ENCODE measurements at places on chromosomes 11 and 22. TPM values are rescaled to one million over a fixed set of nuclear protein-coding genes. Genes with fewer than 3 reads are reported as not detected.

TUBGCP6 gene
- total RNA-seq = 45.2 TPM

APOA4 gene
- not detected for total RNA-seq

RHBDD3 gene
- 16.9 TPM for total RNA-seq

DGCR2 gene
- total RNA-seq = 62.1 TPM

EHD1 gene
- 14.3 TPM for total RNA-seq

- no peak for DNase-seq
- no peaks in the 10 kb centered on the region for H3K27me3 ChIP-seq
- H3K4me3 ChIP-seq = no peak overlapping the region
- no peak overlapping the region for H3K27ac ChIP-seq
- H3K36me3 ChIP-seq = no peaks in the 10 kb centered on the region
- H3K4me1 ChIP-seq = peaks cover 17% of the 10 kb centered on the region
These were observed 48.6 kb downstream of the PISD start for GRCh38 chr22:31613286-31613903.

GRCh38 chr11:130165601-130166456 lies 6.2 kb downstream of the ST14 start:
- no peak overlapping the region for H3K4me3 ChIP-seq
- no peaks in the 10 kb centered on the region for H3K27me3 ChIP-seq
- no peaks in the 10 kb centered on the region for H3K36me3 ChIP-seq
- DNase-seq = no peak

GRCh38 chr11:126533560-126533959 lies 178.1 kb downstream of the ST3GAL4 start:
- no peaks in the 10 kb centered on the region for H3K4me1 ChIP-seq
- no peak overlapping the region for H3K27ac ChIP-seq
- DNase-seq = no peak
- H3K4me3 ChIP-seq = no peak overlapping the region
- H3K36me3 ChIP-seq = no peaks in the 10 kb centered on the region

- H3K4me1 ChIP-seq = peaks cover 36% of the 10 kb centered on the region
- no peak for DNase-seq
- H3K27me3 ChIP-seq = no peaks in the 10 kb centered on the region
- H3K4me3 ChIP-seq = peak overlapping the region; percentile 70
These were observed 709 bp upstream of the ST3GAL4 start for GRCh38 chr11:126354631-126355323.

GRCh38 chr11:61747192-61747966 lies 5.1 kb upstream of the MYRF start:
- DNase-seq = peak; percentile 87
- peaks cover 14% of the 10 kb centered on the region for H3K4me1 ChIP-seq
- no peaks in the 10 kb centered on the region for H3K27me3 ChIP-seq
- no peaks in the 10 kb centered on the region for H3K36me3 ChIP-seq

GRCh38 chr11:15725246-15725645 lies 610.5 kb downstream of the INSC start:
- no peak for DNase-seq
- no peaks in the 10 kb centered on the region for H3K36me3 ChIP-seq
- H3K27me3 ChIP-seq = no peaks in the 10 kb centered on the region
- H3K27ac ChIP-seq = no peak overlapping the region
- H3K4me1 ChIP-seq = no peaks in the 10 kb centered on the region
- no peak overlapping the region for H3K4me3 ChIP-seq

DNA sequence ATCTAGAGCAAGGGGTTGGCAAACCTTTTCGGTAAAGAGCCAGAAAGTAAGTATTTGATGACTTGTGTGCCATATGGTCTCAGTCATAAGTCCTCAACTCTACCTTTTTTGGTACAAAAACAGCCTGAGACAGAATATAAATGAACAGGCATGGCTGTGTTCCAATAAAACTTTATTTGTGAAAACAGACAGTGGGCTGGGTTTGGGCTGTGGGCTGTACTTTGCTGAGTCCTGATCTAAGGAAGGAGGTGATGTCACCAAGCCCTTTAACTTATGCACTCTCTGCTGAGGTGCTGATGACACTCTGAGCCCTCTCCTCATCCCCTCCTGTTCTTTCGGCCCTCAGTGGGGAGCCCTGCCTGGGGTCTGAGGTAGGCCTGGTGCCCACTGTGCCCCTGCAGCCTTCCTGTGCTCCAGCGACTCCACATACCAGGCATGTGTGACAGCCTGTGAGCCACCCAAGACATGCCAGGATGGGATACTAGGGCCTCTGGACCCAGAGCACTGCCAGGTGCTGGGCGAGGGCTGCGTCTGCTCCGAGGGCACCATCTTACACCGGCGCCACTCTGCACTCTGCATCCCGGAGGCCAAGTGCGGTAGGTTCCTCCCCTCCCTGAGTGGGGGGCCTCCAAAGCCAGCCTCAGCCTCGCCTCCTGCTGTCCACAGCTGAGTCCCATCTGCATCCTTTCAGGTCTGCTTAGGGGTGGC lies 85.9 kb upstream of the MYOD1 start:
- H3K4me3 ChIP-seq = no peak overlapping the region
- no peaks in the 10 kb centered on the region for H3K36me3 ChIP-seq
- H3K27me3 ChIP-seq = no peaks in the 10 kb centered on the region

DNA sequence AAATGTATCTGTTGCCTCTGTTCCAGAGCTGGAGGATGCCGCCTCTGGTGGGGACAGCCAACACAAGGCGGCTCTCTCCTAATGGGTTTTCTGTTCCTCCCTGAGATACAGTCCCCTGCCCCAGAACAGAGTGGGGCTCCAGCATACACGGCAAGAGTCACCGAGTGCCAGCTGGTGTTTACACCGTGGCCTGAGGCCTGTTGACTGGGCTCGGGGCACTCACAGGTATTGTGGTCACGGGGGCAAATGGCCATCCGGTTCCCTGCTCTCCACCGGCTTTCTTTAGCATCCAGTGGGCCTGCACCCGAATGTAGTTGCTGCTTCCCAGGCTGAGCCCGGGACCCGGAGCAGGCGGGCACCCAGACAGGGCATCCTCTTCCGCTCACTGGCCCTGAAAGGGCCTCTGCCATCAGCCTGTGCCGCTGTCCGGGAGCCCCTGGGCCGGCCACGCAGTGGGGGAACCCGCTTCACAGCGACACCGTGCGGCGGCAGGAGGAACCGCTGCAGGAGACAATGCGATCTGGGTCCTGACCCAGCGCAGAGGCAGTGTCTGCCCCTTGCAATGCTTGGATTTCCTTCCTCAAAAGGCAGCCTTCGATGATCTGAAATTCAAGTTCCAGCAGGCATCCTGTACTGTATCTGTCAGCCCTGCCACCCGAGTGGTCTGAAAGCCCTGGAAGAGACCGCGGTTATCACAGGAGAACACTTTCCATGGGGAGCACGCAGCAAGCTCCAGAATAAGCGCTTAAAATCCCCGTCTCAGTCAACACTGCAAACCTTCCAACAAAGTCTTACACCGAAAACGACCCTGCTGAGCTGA lies 859 bp upstream of the KRTAP5-5 start:
- H3K27me3 ChIP-seq = no peaks in the 10 kb centered on the region
- no peaks in the 10 kb centered on the region for H3K4me1 ChIP-seq
- H3K36me3 ChIP-seq = no peaks in the 10 kb centered on the region
- no peak overlapping the region for H3K27ac ChIP-seq
- DNase-seq = peak; percentile 52
- no peak overlapping the region for H3K4me3 ChIP-seq

DNA sequence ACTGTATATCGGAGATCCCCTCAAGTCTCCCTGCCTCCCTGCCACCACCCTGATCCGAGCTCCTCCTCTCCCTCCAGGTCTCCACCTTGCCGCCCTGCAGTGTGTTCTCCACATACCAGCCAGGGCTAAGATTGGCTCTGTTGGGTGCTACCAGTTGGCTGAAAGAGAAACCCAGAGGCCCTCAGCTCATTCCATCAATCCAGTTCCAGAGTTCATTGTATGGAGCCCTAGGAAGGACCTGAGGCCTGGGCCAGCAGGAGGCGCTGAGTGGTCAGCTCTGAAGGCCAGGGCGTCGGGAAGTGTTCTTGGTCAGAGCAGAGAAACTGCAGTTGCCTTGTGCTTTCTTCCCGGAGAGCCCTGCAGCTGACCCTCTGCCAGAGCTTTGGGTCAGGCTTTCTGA lies 2.2 kb upstream of the TOP3B start:
- no peaks in the 10 kb centered on the region for H3K27me3 ChIP-seq
- H3K4me1 ChIP-seq = peaks cover 2% of the 10 kb centered on the region
- no peak overlapping the region for H3K4me3 ChIP-seq
- H3K27ac ChIP-seq = no peak overlapping the region

GRCh38 chr22:46158283-46158682 lies 8.0 kb downstream of the PPARA start:
- no peaks in the 10 kb centered on the region for H3K36me3 ChIP-seq
- no peak overlapping the region for H3K27ac ChIP-seq
- H3K4me1 ChIP-seq = peaks cover 10% of the 10 kb centered on the region
- DNase-seq = no peak

GRCh38 chr22:49048591-49048990 lies 779.1 kb downstream of the BRD1 start:
- H3K4me1 ChIP-seq = no peaks in the 10 kb centered on the region
- no peak overlapping the region for H3K27ac ChIP-seq
- H3K36me3 ChIP-seq = no peaks in the 10 kb centered on the region
- H3K4me3 ChIP-seq = no peak overlapping the region
- no peak for DNase-seq

DNA sequence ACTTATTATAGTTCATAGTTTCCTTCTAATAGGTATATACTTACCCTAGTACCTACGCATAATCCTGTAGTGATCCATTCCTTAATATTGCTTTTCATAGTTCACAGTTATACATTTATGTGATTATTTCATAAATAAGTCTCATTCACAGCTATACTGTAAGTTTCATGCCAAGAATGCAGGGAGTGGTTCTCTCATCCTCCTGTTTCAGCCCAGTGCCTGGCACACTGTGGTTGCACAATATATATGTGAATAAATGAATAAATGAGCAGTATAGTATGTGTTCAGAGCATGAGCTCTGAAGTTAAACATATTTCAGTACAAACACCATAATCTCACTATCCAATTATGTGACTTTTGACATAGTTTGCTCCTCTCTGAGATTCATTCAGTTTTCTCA lies 115.8 kb downstream of the MAML2 start:
- no peaks in the 10 kb centered on the region for H3K36me3 ChIP-seq
- H3K27ac ChIP-seq = no peak overlapping the region
- H3K27me3 ChIP-seq = no peaks in the 10 kb centered on the region
- peaks cover 10% of the 10 kb centered on the region for H3K4me1 ChIP-seq
- H3K4me3 ChIP-seq = no peak overlapping the region
- no peak for DNase-seq

GRCh38 chr11:102197670-102198139 lies 87.5 kb downstream of the YAP1 start:
- H3K27me3 ChIP-seq = no peaks in the 10 kb centered on the region
- H3K4me3 ChIP-seq = no peak overlapping the region
- no peak overlapping the region for H3K27ac ChIP-seq
- DNase-seq = no peak
- H3K4me1 ChIP-seq = peaks cover 12% of the 10 kb centered on the region

GRCh38 chr11:15829312-15829711 lies 527.0 kb downstream of the SOX6 start:
- no peaks in the 10 kb centered on the region for H3K27me3 ChIP-seq
- no peak for DNase-seq
- H3K4me1 ChIP-seq = no peaks in the 10 kb centered on the region
- no peak overlapping the region for H3K4me3 ChIP-seq

All from ovary (tissue), 10 donors.